ENCODE measurements at places on chromosomes 1 and 21.

DNA sequence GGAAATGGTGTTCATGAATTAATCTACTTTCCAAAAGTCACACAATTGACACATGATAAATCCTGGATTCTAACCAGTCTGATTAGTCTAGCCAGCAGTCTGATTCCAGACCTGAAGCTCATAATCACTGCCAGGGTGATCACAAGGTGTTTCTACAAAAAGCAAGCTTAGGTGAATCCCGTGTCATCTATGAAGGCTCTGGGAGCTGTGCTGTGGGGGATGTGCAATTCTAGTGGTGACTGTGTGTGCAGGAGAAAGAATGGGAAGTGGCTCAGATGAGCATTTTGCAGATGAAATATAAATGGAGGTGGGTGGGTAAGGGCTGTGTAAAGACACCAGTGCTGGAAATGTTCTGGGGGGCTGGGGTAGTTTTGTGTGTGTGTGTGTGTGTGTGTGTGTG, 1.8 kb upstream of the NPPB start:
- no peak overlapping the region for H3K27ac ChIP-seq
- no peak for DNase-seq
- no peaks in the 10 kb centered on the region for H3K36me3 ChIP-seq
- H3K4me1 ChIP-seq = peaks cover 9% of the 10 kb centered on the region
- peaks cover 57% of the 10 kb centered on the region for H3K27me3 ChIP-seq
- no peak overlapping the region for H3K4me3 ChIP-seq

DNA sequence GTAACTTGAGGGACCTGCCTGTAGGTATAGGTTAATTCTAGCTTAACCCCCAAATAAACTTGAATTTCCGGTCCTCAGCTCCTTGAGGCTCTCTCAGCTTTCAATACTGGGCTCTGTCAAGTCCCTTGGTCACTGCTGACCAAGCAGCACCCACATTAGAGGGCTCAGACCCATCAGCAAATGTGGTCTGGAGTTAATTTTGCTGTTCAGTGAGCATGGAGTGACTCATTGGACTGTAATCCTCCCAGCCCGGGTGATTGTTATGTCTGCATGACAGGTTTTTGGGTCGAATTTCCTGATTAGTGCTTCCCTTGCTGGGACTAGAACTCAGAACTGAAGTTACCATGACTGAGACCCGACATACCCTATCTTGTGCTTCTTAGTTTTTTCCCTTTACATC, 130.6 kb downstream of the URB2 start:
- H3K27ac ChIP-seq = no peak overlapping the region
- no peaks in the 10 kb centered on the region for H3K36me3 ChIP-seq
- no peaks in the 10 kb centered on the region for H3K27me3 ChIP-seq
- H3K4me1 ChIP-seq = no peaks in the 10 kb centered on the region

- no peaks in the 10 kb centered on the region for H3K36me3 ChIP-seq
- no peak for DNase-seq
- no peaks in the 10 kb centered on the region for H3K4me1 ChIP-seq
- no peak overlapping the region for H3K27ac ChIP-seq
- peaks cover 2% of the 10 kb centered on the region for H3K27me3 ChIP-seq
Measured at GRCh38 chr1:111739925-111740765, 950 bp upstream of the INKA2 start.

DNA sequence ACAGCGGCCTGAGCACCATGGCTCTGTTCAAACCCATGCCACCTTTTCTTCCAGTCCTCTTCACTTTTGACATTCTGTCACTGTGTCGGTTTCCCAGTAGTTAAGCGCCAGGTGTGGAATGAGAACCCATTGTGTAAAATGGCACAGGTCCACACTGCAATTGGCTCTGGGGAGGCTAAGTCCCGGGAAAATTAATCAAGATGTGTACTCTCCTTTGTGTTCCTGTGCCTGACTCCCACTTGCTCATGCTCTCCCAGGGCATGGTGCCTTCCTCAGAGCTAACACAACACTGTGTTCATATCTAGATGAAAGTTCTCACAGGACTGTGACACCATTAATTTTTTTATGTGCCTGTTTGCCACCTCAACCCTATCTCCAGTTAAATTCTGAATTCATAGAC, 59.0 kb upstream of the BTG3 start:
- H3K36me3 ChIP-seq = no peaks in the 10 kb centered on the region
- H3K4me3 ChIP-seq = no peak overlapping the region
- no peak for DNase-seq
- no peak overlapping the region for H3K27ac ChIP-seq
- no peaks in the 10 kb centered on the region for H3K4me1 ChIP-seq

DNA sequence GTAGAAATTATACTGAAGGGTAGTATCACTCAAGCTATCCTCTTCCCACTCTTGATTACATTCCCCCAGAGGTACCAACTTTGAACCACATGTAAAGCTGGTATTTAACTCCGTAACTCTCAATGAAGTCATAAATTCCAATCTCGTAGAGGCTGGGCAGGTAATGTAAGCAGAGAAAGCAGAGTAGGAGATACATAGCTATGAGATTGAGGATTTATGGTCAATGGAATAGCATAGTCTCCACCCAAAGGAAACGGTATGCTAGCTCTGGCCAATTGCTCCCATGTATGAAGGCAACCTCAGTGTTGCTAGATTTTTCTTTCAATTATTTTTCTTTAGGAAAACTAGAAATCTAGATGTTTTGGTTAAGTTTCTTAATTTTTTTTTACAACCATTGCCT, 163.1 kb upstream of the NRIP1 start:
- no peak overlapping the region for H3K4me3 ChIP-seq
- no peak for DNase-seq
- no peaks in the 10 kb centered on the region for H3K27me3 ChIP-seq
- no peaks in the 10 kb centered on the region for H3K36me3 ChIP-seq
- no peak overlapping the region for H3K27ac ChIP-seq
- H3K4me1 ChIP-seq = no peaks in the 10 kb centered on the region

- no peak overlapping the region for H3K4me3 ChIP-seq
- no peaks in the 10 kb centered on the region for H3K27me3 ChIP-seq
- H3K36me3 ChIP-seq = peaks cover 50% of the 10 kb centered on the region
Measured at GRCh38 chr1:155379631-155380090, 59.0 kb downstream of the RUSC1 start.

DNA sequence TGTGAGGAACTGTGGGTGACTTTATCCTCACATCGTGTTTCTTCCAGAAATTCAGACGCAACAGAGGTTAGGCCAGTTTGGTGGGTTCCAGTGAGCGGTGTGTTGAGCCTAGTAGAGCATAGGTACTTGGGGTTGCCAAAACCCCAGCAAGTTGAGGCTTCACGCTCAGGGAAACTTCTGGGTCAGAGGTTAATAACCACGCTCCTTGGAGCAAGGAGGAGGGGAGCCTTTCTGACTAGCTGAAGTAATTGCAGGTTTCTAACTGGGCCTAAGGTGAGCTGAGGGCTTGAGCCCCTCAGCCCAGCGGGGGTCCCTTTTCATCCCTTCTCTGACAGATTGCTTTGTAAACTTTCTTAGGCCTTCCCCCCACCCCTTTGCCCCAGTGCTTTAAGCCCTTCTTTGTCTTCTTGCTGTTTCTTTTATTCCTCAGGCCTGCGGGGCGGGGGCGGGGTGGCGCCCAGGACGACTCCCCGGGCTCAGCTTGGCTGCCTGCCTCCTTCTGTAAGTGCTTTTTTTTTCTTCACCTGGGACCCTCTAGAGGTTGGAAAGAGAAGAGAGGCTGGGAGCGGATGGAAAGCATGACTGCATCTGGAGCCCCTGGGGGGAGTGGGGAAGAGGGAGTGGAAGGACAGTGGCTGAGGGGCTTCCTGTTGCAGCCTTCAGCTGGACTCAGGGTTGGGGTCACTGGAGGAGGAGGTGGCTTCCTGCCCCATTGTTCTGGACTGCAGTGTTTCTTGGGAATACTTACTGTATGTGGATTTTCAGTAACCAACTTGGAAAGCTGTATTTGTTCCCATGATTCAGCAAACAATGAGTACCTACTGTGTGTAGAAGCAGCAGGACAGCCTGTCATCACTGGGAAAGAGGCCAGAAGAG, 1.3 kb upstream of the ZNF436 start:
- no peaks in the 10 kb centered on the region for H3K27me3 ChIP-seq
- peaks cover 22% of the 10 kb centered on the region for H3K4me1 ChIP-seq
- H3K27ac ChIP-seq = no peak overlapping the region
- H3K36me3 ChIP-seq = no peaks in the 10 kb centered on the region
- DNase-seq = no peak

DNA sequence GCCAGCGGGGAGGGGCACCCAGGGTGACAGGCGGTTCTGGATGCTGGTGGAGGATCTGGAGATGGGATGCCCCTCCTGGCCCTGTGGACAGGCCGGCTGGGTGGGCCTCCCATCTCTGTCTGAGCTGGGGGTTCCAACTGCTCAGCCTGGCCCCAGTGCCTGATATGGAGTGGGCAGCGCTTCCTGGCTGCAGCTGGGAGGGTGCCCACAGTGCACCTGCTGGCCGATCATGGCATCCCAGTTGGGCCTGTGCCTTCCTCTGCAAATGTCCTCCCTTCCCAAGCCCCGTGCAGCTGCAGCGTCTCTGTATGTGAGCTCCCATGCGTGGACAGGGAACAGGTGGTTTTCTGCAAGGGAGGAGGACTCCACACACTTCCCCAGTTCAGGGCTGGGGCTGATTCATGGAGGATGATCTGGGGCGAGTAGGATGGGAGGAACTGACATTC, 2.1 kb downstream of the PFKL start:
- DNase-seq = no peak
- H3K4me1 ChIP-seq = peaks cover 69% of the 10 kb centered on the region
- no peak overlapping the region for H3K27ac ChIP-seq
- no peak overlapping the region for H3K4me3 ChIP-seq
- peaks cover 8% of the 10 kb centered on the region for H3K36me3 ChIP-seq

DNA sequence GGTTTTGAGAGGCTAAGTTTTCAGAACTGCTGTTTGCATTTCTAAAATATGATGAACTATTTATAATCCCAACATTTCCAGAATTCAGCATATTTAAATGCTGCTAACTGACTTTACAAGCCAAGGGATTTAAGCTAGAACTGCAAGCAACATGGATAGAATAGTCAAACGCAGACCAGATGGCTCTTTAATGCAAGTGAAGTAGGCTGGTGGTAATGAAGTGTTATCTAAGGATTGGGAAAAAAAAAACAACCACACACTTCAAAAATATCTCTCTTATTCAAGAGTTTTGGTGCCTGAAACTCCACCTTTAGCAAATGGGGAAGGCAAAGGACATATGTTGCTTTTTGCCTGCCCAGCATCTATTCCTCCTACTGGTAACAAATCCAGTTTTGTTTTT, 20.9 kb upstream of the SSX2IP start:
- H3K27me3 ChIP-seq = peaks cover 5% of the 10 kb centered on the region
- DNase-seq = no peak
- no peak overlapping the region for H3K27ac ChIP-seq
- H3K36me3 ChIP-seq = no peaks in the 10 kb centered on the region

DNA sequence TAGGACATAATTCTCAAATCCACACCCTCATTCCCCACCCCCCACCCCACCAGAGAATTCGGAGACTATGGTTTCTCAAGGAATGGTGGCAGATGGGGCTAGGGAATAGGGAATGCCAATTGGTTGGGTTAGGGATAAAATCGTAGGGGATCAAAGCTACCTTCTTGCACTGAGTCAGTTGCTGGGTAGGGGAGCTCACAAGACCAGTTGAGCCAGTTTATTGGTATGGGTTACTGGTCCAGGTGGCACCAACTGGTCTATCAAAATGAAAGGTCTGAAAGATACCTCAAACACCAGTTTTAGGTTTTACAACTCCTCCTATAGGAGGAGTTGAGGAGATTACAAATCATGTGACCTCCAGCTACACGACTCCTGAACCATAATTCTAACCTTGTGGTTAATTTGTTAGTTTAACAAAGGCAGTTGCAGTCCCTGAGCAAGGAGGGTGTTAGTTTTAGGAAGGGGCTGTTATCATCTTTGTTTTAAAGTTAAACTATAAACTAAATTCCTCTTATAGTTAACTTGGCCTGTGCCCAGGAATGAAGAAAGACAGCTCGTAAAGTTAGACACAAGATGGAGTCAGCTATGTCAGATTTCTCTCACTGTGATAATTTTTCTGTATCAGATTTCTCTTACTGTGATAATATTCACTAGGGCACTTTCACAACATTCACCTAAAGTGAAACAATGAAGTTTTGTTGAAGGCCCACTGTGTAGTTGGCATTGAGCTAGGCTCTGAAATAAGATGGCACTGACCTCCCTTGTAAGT, 2.5 kb downstream of the SHISAL2A start:
- H3K36me3 ChIP-seq = no peaks in the 10 kb centered on the region
- H3K27ac ChIP-seq = peak overlapping the region; percentile 90
- no peaks in the 10 kb centered on the region for H3K27me3 ChIP-seq
- peak overlapping the region; percentile 5 for H3K4me3 ChIP-seq
- peaks cover 90% of the 10 kb centered on the region for H3K4me1 ChIP-seq

- peaks cover 16% of the 10 kb centered on the region for H3K36me3 ChIP-seq
- no peak overlapping the region for H3K27ac ChIP-seq
- DNase-seq = no peak
- H3K27me3 ChIP-seq = no peaks in the 10 kb centered on the region
Measured at GRCh38 chr1:150156868-150157603, 7.3 kb downstream of the PLEKHO1 start.

GRCh38 chr21:14737922-14738321, 191.8 kb upstream of the SAMSN1 start:
- DNase-seq = peak; percentile 6
- no peak overlapping the region for H3K4me3 ChIP-seq
- peaks cover 2% of the 10 kb centered on the region for H3K4me1 ChIP-seq
- no peaks in the 10 kb centered on the region for H3K36me3 ChIP-seq
- H3K27me3 ChIP-seq = no peaks in the 10 kb centered on the region
- no peak overlapping the region for H3K27ac ChIP-seq

GRCh38 chr1:71037829-71038620, 9.6 kb downstream of the PTGER3 start:
- no peak for DNase-seq
- H3K27me3 ChIP-seq = no peaks in the 10 kb centered on the region
- no peaks in the 10 kb centered on the region for H3K36me3 ChIP-seq
- H3K27ac ChIP-seq = no peak overlapping the region
- no peak overlapping the region for H3K4me3 ChIP-seq

DNA sequence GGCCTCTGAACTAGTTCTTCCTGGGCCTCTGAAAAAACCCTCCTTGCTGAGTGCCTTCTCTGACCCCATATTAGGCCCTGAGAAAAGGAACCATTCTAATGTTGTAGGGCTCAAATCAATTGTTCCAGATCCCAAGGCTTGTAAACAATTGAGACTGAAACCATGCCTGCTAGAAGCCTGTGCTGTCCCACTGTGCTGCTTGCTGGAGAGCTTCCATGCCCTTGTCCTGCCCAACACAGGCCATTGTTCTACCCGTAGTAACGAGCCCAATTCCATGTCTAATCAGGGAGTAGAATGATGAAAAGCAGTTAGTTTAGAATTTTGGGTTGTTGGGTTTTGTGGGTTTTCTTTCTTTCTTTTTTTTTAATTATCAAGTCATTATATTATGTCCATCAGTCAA, 47.4 kb downstream of the ZNF281 start:
- H3K27me3 ChIP-seq = no peaks in the 10 kb centered on the region
- H3K36me3 ChIP-seq = no peaks in the 10 kb centered on the region
- no peak overlapping the region for H3K27ac ChIP-seq
- H3K4me3 ChIP-seq = no peak overlapping the region

GRCh38 chr1:204971517-204972336, 71.3 kb upstream of the CNTN2 start:
- H3K27me3 ChIP-seq = no peaks in the 10 kb centered on the region
- DNase-seq = no peak
- no peak overlapping the region for H3K27ac ChIP-seq
- peaks cover 4% of the 10 kb centered on the region for H3K4me1 ChIP-seq
